ENCODE measurements at places on chromosomes 1 and 21.

GRCh38 chr1:25476186-25477097, 45.7 kb downstream of the MACO1 start:
- no peak for DNase-seq

DNA sequence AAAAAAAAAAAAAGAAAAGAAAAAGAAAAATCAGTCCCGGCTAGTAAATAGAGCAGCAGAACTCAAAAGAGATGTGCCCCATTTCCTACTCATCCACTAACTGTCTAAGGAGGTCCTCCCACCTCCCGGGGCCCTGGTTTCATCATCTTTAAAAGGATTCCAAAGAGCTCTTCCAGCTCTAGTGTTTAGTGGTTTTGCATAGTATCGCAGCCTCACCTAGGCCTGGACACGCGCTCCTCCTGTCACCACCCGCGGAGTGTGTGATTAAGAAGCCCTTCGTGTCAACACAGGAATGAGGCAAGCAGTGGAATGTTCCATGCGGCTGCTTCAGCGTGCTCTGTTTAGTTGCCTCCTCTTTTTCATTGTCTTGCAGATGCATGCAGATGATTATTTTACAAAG, 49.0 kb downstream of the LBR start:
- DNase-seq: no peak

DNA sequence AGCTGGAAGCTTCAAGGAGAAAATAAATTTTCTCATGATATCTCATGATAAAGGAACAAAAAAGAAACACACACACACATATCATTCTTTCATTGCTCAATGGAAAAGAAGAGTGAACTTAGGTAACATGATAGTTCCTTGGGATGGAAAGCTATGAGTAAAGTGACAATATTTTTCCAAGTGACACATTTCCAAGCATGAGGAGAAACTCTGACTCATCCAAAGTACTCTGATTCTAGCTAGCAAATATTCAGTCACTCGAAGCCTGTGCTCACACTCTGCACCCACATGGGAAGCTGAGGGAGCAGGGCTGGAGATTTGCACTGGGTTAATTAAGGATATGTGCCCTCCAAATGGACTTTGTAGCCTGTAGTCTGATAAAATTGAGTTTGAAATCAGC, 222.4 kb downstream of the LRRC40 start:
- no peak for DNase-seq

GRCh38 chr1:72435025-72435424, 152.7 kb upstream of the NEGR1 start:
- DNase-seq: no peak

- DNase-seq: no peak
Observed at GRCh38 chr1:203147376-203147775, 19.9 kb downstream of the ADORA1 start.

DNA sequence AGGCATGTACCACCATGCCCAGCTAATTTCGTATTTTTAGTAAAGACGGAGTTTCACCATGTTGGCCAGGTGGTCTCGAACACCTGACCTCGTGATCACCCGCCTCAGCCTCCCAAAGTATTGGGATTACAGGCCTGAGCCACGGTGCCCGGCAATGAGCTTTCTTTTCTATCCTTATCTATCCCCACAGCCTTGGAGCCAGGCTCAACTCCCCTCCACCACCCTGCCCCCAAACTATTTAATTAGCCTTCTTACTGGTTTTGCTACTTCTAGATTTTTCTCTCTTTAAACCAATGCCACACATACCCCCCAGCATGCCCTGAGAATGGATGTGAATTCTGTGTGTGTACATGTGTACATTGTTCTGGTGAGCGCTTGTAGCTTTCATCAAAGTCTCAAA, 5.7 kb upstream of the VANGL2 start:
- DNase-seq: no peak

DNA sequence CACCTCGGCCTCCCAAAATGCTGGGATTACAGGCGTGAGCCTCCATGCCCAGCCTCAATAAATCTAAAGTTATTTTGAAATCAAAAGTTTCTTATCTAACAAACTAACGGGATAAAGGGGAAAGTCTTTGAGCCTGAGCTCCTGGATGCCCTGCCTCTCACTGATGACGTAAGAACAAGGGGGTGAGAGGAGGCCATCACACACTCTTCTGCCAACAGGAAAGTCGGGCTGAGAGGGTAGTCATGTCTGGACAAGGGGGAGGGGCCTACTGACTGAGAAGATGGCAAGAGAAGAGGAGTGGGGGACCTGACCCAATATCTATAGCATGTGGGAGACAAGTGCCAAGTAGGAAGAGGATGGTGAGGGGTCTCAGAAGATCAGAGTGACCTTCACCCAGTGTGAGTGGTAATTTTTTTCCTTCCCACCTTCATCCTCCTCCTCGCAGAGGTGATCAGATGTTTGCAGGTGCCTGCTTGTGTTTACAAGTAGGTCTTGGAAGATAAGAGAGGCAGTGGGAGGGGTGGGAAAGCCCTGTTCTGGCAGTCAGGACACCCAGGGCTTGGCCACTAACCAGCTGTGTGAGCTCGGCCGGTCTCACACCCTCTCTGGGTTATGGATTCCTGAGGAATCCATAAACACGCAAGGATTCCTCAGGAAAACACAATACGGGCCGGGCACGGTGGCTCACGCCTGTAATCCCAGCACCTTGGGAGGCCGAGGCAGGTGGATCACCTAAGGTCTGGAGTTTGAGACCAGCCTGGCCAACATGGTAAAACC, 9.6 kb downstream of the UQCRHL start:
- no peak for DNase-seq

DNA sequence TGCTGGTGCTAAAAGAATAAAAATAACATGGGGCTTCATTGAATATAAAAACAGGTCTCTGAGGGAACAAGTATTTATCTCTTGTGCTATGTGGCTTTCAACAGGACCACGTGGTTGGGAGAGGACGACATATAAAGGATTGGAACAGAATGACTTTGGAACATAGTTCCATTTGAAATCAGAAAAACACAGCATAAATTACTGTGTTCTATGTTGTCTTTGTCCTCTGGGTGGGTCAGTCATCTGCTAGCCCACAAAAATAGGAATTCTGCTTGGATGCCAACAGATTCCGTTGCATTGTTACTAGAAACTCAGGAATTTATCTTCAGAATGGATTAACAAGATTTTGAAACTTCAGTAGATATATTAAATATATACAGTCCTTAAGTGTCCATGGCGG, 5.9 kb downstream of the CEP85 start:
- DNase-seq: no peak

GRCh38 chr1:26961826-26962225, 1.6 kb upstream of the KDF1 start:
- DNase-seq: no peak

DNA sequence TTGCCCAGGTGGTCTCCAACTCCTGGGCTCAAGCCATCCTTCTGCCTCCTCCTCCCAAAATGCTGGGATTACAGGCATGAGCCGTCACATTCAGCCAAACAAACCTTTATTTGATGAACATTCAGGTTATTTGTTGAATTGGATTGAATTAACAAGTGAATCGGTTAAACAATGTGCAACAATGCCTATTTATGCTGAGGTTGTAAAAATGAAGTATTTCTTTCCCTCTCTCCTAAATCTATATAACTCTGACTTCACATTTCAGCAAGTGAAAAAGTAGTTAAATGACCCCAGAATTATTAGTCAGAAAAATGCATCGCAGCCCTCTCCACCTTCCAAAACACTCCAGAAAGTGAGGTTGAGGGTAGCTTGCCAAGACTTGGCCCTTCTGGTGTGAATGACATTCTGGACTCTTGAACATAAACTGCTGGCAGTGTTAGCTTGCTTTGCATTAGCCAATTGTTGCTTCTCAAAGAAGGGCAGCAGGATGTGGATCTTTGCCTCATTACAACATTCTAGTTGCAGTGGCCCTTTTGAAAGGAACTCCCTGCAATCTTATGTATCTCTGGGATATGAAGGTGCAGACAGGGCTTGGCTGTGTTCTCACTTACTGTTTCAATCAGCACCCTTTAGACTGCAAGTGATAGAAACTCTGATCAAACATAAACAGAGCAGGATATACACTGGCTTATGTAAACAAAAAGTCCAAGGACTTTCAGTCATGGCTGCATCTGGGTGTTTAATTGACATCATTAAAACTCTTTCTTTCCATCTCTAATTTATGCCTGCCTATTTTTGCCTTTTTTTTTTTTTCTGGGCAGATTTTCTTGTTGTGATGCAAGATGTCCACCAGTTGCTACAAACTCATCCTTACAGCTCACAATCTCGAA, 22.4 kb downstream of the EDN2 start:
- DNase-seq: no peak

DNA sequence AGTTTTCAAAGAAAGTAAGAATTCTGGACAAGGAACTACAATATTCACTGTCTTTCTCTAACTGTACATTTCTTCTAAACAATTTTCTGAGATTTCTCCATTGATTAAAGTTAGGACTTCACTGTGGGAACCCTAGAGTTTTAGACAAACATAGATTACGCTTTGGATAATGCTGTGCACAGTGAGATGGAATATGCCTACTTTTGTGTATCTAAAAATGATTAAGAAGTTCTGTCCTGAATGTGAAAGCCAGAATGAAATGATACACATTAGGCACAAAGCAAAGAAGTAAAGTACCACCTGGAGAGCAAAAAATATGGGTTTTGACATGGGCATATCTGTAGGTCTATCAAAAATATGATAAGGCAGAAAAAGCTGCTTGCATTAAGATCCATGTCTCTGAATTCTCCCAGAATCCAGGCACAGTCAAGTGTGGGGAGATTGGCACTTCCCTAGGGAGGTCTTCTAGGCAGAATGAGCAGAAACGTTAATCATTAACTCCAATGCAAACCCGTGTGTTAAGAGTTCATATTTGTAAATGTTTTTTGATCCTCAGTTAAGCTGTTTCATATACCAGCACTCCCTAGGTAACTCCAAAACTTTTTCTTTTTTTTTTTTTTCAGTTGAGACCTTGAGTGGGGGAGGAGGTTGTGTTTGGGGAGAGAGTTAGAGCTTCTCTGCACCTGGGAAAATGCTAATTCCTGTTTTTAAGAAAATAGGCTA, 467.1 kb downstream of the LMO4 start:
- no peak for DNase-seq

- no peak for DNase-seq
Observed at GRCh38 chr1:181674617-181675016, 191.3 kb downstream of the CACNA1E start.

- DNase-seq: no peak
Observed at GRCh38 chr1:66050123-66050522, 257.4 kb downstream of the PDE4B start.

DNA sequence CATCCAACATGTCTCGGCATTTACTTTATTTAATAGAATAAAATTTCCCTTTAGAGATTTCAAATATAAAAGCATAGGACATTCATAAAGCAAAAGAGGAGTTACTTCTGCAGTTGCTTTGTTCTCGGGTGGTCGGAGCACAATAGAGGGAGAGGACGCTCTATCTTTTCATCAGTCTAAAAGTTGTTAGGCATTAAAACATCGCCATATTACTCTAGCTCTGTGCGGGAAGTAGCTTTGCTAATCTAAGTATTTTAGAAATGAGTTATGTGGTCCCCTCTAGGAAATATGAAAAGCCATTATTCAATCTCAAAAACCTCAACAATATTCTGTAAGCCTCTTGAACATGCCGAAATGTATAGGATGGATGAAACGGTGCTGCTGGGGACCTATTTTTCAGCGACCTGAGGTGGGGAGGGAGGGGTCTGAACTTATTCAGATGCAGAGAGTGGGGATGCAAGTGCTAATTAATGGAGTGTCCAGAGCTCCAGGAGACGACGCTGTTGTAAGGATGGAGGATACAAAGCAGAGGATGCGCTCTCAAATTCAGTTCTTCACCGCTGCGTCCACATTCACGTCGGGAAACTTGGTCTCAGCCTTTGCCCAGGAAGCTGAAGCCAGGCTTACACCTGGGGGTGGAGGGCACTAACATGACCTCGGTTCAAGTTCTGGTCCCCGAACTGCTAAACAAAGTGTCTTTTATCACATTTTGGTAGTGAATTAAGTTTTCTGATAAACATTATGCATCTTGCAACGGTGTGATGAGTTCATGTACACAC, 6.3 kb downstream of the CDKN2C start:
- DNase-seq: no peak

GRCh38 chr1:101843160-101843559, 153.6 kb downstream of the OLFM3 start:
- no peak for DNase-seq

GRCh38 chr1:31552489-31552888, 23.8 kb upstream of the TINAGL1 start:
- no peak for DNase-seq

DNA sequence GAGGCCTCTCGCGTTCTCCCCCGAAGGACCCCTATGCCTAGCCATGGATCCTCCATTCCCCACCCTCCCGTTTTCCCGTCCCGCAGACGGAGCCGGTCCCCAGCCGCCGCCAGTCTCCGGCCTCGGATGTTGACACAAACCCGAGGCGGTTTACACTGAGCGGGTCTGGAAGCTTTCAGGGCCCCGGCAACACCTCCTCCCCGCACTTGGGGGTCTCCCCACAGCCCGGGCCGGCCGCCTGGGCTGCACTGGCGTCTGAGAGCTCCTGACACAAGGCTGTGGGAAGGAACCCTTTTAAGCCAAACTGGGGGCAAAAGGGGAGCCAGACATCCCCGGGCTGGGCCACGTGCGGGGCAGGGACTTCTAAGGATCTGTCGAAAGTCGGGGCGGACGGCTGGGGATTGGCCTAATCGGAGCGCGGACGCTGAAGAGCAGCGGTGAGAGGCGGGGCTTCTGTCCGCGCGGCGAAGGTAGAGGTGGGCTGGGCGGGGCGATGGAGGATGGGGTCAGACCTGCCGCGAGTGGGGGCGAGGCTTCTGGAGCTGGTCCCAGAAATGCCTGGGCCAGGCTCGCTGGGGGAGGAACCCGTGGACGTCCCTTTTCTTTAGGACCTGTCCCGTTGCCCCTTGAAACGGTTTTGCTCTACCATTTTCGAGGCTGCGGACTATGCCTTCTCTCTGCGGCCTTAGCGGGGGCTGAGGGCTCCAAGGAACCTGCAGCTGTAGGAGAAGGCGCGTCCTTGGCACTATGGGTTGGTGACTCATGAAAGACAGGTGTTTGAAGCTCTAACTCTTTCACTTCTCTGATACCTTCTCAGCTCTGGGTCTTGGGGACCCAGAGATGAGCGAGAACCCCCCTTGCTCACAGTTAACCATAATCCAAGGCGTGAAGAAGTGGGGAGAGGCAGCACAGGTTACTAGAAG, 1.2 kb upstream of the HPCAL4 start:
- no peak for DNase-seq

DNA sequence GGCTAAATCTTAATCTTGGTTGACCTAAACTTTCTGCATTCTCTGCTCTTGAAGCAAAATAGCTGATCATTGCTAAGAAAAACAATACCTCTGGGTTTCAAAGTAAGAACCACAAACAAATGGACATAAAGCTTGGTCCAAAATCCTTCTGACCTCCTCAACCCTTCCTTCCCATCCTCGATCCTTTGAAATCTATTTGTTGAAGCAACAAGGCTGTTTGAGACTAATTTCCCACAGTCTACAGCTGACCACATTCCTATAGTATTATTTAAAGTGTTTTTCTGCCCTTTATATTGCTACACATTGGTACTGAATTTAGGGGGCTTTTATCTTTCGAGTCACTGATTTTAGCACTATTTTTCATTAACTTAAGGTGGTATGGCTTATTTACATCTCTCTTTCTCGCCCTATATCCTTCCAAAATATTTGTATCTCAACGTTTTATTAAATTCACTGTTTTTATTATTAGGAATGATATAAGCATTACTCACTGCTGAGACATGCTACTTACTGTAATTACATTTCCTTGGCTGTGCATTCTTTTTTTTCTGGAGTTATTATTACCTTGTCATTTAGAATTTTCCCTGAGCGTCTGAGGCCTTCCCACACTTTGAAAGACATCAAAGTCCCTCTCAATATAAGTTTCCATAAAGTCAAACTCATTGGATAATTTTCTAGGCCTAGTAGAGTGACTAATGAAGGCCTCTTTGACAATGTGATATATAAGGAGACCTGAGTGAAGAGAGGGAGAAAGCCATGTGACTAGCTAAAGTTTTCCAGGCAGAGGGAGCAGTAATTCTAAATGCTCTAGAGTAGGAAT, 73.9 kb downstream of the RAB3GAP2 start:
- DNase-seq: no peak

All from activated T-cell treated with anti-CD3 and anti-CD28 coated beads for 24 hours (primary cell).